ENCODE measurements at places on chromosomes 2 and 18. TPM values are rescaled to one million over a fixed set of nuclear protein-coding genes. Genes with fewer than 3 reads are reported as not detected.
A peak's percentile ranks its signal among the peaks of the same experiment; 100 is the strongest.

GRCh38 chr2:215843579-215843978, 169.8 kb downstream of the MREG start:
- H3K36me3 ChIP-seq, result no peaks in the 10 kb centered on the region
- no peak overlapping the region for H3K4me3 ChIP-seq
- no peaks in the 10 kb centered on the region for H3K4me1 ChIP-seq

The STPG4 gene
- polyA plus RNA-seq, result 0.24 TPM

DNA sequence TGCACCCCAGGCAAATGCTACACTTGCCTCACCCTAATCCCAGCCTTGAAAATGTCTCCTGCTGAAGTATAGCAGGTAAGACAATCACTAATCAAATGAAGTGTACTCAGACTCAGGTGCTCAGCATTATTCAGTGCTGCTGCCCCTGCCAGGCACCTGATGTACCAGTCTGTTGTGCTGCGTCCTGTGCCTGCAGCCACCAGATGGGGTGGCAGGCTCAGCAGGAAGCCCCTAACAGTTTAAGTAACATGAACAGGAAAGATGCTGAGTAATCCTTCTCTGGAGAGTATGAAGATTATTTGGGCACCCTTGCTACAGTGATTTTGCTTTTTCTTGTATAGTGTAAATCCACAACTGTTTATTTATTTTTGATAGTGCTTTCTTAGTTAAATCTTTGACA, 69.1 kb downstream of the TACR1 start:
- H3K4me3 ChIP-seq, result no peak overlapping the region
- H3K27ac ChIP-seq, result no peak overlapping the region
- no peaks in the 10 kb centered on the region for H3K36me3 ChIP-seq
- no peak for DNase-seq

The RNF144A gene
- polyA plus RNA-seq, result 13.0 TPM

GRCh38 chr18:40259115-40259835, 1695.8 kb upstream of the PIK3C3 start:
- H3K4me3 ChIP-seq, result no peak overlapping the region
- no peak for DNase-seq
- no peak overlapping the region for H3K27ac ChIP-seq
- H3K27me3 ChIP-seq, result no peaks in the 10 kb centered on the region
- no peaks in the 10 kb centered on the region for H3K4me1 ChIP-seq

DNA sequence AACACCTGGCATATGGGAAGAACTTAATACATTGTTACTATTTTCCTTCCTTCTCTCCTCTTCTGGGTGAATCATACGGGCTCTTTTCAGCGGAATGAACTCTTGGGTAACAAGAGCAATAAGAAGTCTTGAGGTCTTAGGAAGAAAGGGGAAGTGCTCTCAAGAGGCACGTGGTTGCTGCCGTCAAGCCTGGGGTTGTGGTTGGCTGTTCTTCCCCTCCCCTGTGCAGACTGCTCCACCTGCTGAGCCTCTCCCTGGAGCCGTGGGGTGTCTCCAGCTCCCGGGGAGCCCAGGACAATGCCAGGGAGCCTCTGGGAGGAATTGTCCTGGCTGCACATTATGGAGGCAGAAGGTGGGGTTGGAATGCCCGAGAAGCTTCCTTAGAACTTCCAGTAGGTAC, 19.4 kb downstream of the TOGARAM2 start:
- H3K4me3 ChIP-seq, result no peak overlapping the region
- DNase-seq, result peak; percentile 46
- no peaks in the 10 kb centered on the region for H3K36me3 ChIP-seq
- no peaks in the 10 kb centered on the region for H3K27me3 ChIP-seq
- no peaks in the 10 kb centered on the region for H3K4me1 ChIP-seq

- no peaks in the 10 kb centered on the region for H3K27me3 ChIP-seq
- H3K4me3 ChIP-seq, result no peak overlapping the region
- no peak for DNase-seq
- peaks cover 15% of the 10 kb centered on the region for H3K4me1 ChIP-seq
These were observed 220.5 kb downstream of the PIEZO2 start for GRCh38 chr18:10928772-10929373.

- H3K4me3 ChIP-seq, result no peak overlapping the region
- no peak for DNase-seq
- H3K27ac ChIP-seq, result no peak overlapping the region
These were observed 254.3 kb upstream of the SPOPL start for GRCh38 chr2:138247302-138247701.

DNA sequence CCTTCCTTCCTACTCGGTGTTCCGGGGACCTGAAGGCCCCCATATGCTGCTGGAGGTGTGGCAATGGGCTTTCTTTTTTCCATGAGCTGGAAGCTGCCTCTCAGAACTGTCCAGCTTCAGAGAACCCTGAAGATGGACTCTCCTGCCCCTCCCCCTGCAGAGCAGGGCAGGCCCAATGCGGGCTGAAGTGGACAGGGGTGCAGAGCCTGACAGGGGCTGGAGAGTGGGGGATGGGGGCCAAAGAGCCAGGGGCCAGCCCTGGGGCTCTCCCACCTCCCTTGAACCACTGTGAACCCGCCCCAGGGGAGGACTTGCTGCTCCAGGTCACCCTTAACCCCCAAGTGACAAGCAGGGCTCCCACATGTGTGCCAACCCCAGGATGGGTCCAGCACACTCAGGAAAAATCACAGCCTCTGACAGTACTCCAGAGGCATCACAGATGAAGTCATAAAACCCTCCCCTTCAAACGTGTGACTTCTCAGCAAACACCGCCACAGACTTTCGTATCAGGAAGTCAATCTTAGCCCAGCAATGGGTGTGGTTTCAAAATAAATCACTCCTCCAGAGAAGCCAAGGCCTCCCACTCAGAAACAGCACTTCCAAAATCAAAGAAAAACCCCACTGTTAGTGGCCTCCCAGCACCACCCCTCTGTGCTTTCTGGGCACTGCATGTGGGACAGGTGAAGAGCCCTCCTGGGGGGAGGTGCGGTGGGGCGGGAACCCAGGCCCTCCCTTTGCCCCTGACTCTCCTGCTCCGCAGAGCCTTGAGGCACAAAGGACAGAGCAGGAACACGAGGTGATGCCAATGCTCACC, 135.8 kb downstream of the HDAC4 start:
- H3K4me1 ChIP-seq, result peaks cover 63% of the 10 kb centered on the region
- no peak for DNase-seq
- H3K4me3 ChIP-seq, result no peak overlapping the region
- no peaks in the 10 kb centered on the region for H3K27me3 ChIP-seq

GRCh38 chr2:46545015-46545839, 65.9 kb downstream of the TMEM247 start:
- DNase-seq, result no peak
- no peaks in the 10 kb centered on the region for H3K36me3 ChIP-seq
- H3K27ac ChIP-seq, result no peak overlapping the region
- no peaks in the 10 kb centered on the region for H3K27me3 ChIP-seq

DNA sequence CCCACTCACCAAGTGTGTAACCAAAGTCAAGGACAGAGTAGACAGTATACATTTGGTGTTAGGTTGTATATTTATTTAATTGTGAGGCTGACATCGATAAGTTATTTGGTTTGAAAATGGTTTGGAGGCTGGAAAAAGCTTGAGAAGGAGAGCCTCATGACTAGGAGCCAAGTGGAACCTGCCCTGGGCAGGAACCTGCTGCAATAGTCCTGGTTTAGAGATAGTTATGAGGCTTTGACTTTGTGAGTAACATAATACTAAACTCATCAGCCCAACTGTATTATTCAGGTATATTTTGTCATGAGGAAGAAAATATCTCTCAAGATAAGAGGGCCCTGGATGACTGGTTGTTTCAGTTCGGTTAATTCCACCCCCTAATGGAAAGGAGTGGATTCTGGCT, 234.3 kb upstream of the CYRIA start:
- H3K4me1 ChIP-seq, result no peaks in the 10 kb centered on the region
- H3K27me3 ChIP-seq, result no peaks in the 10 kb centered on the region
- no peaks in the 10 kb centered on the region for H3K36me3 ChIP-seq
- no peak for DNase-seq

GRCh38 chr18:48864876-48865275, 85.9 kb downstream of the SMAD7 start:
- no peaks in the 10 kb centered on the region for H3K36me3 ChIP-seq
- H3K27ac ChIP-seq, result no peak overlapping the region
- peaks cover 4% of the 10 kb centered on the region for H3K4me1 ChIP-seq
- H3K27me3 ChIP-seq, result no peaks in the 10 kb centered on the region

- H3K4me1 ChIP-seq, result no peaks in the 10 kb centered on the region
- no peak overlapping the region for H3K27ac ChIP-seq
- DNase-seq, result no peak
- no peak overlapping the region for H3K4me3 ChIP-seq
- no peaks in the 10 kb centered on the region for H3K27me3 ChIP-seq
- H3K36me3 ChIP-seq, result no peaks in the 10 kb centered on the region
These were observed 189.9 kb upstream of the PIEZO2 start for GRCh38 chr18:11339188-11339775.

The LRRTM4 gene
- 0.16 TPM for polyA plus RNA-seq

The C2orf15 gene
- 0.44 TPM for polyA plus RNA-seq

The SKOR2 gene
- not detected for polyA plus RNA-seq

The ASB1 gene
- polyA plus RNA-seq, result 28.8 TPM

DNA sequence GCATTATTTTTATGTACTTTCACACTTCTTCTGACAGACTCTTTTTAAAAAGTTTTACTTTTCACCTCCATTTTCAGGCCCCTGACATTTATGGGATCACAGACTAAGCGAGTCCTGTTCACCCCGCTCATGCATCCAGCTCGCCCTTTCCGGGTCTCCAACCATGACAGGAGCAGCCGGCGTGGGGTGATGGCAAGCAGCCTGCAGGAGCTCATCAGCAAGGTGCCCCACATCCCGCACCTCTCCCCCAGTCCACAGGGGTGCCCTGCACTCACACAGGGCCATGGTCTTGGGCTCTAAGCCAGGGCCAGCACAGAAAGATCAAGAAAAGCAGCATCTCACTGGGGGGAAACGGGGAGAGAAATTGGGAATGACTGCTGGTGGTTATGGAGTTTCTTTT, 8.6 kb downstream of the CIDEA start:
- no peaks in the 10 kb centered on the region for H3K27me3 ChIP-seq
- no peak overlapping the region for H3K4me3 ChIP-seq
- no peak overlapping the region for H3K27ac ChIP-seq
- DNase-seq, result no peak

- no peaks in the 10 kb centered on the region for H3K4me1 ChIP-seq
- no peaks in the 10 kb centered on the region for H3K36me3 ChIP-seq
- no peak overlapping the region for H3K4me3 ChIP-seq
- H3K27ac ChIP-seq, result no peak overlapping the region
These were observed 33.3 kb downstream of the COPS7B start for GRCh38 chr2:231819447-231820042.

DNA sequence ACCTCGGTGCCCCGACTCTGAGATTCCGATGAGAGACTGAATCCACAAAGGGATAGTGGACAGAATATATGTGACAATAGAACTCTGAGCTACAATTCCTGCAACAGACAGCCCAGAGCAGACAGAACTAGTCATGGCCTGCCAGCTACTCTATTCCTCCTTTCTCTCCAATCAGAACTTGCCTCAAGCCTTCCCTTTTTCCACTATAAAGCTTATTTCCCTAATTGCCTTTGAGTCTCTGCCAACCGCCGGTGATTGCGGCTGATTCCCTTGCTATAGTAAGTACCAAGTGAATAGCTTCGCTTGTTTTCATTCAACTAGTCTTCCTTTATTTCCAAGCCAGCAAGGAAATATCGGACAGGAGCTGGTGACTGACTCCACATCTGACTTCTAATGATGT, 96.8 kb downstream of the DSC3 start:
- DNase-seq, result no peak
- H3K27ac ChIP-seq, result no peak overlapping the region
- no peak overlapping the region for H3K4me3 ChIP-seq
- no peaks in the 10 kb centered on the region for H3K27me3 ChIP-seq
- H3K4me1 ChIP-seq, result no peaks in the 10 kb centered on the region
- no peaks in the 10 kb centered on the region for H3K36me3 ChIP-seq

The DUSP2 gene
- polyA plus RNA-seq, result 0.48 TPM

DNA sequence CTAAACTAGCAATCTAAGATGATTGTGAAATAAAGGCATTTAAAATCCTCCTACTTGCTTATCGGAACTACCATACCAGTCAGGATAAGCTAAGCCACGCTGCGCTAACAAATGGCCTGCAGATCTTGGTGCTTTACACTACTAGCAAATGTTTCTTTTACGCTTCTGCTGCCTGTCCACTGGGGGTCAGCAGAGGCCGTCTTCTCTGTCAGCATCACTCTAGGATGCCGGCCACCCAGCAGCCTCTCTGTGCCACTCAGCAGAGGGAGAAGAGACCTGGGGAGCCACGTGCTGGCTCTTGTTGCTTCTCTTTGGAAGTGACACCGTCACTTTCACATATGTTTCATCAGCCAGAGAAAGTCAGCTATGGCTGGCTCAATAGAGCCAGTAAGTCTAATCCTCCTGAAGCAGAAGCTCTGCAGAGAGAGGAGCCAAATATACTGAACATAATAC, 36.6 kb downstream of the COPS8 start:
- no peak overlapping the region for H3K4me3 ChIP-seq
- H3K36me3 ChIP-seq, result no peaks in the 10 kb centered on the region
- DNase-seq, result peak; percentile 50
- H3K27me3 ChIP-seq, result no peaks in the 10 kb centered on the region

The POMC gene
- 115 TPM for polyA plus RNA-seq

DNA sequence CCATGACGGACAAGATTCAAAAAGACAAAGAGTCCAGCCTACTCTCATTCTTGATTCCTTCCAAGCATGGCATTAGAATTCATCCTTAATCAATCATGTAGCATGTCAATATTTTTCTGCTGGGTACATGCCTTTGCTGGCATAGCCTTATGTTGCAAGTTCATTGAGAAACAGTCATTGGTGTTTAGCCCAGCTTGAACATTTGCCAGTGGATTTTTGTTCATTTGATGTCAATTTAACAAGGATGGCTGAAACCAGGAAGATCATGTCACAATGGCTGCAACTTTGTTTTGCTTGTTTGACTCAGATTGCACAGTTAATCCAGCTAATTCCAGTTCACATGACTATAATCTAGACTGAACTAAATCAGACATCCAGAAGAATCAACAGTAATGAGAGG, 1132.2 kb downstream of the LRP1B start:
- H3K36me3 ChIP-seq, result no peaks in the 10 kb centered on the region
- DNase-seq, result no peak
- no peak overlapping the region for H3K27ac ChIP-seq

- no peak overlapping the region for H3K27ac ChIP-seq
- H3K4me3 ChIP-seq, result no peak overlapping the region
- DNase-seq, result no peak
- peaks cover 6% of the 10 kb centered on the region for H3K4me1 ChIP-seq
These were observed 5.8 kb upstream of the DTYMK start for GRCh38 chr2:241692448-241692847.

GRCh38 chr18:76374330-76375281, 120.4 kb downstream of the ZNF516 start:
- no peaks in the 10 kb centered on the region for H3K27me3 ChIP-seq
- H3K4me3 ChIP-seq, result no peak overlapping the region
- no peak overlapping the region for H3K27ac ChIP-seq
- no peaks in the 10 kb centered on the region for H3K4me1 ChIP-seq
- DNase-seq, result no peak

GRCh38 chr2:85733121-85733960, 20.4 kb upstream of the ATOH8 start:
- no peaks in the 10 kb centered on the region for H3K27me3 ChIP-seq
- no peaks in the 10 kb centered on the region for H3K36me3 ChIP-seq
- no peak for DNase-seq
- H3K27ac ChIP-seq, result no peak overlapping the region
- peaks cover 19% of the 10 kb centered on the region for H3K4me1 ChIP-seq

Measured in adrenal gland (tissue), 19 donors.